ENCODE measurements at places on chromosomes 1 and 21.

DNA sequence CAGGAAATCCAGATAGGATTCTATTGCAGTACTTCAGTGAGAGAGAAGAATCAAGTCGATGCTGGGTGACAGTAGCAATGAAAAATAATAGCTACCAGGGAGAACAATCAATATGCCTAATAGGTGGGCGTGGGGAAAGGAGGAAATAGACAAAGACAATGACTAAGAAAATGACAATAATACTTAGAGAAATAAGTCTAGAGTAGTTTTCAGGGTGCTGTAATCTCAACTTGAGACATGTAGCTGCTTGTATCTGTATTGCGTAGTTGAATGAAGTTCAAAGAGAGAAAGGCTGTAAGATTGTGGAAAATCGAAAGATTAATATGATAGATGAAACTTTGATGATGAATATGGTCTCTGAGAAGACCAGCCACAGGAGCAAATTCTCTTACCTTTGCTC is 2.6 kb downstream of the STXBP3 start:
- no peak for DNase-seq

GRCh38 chr1:84883286-84883685 is 9.7 kb downstream of the LPAR3 start:
- DNase-seq, result no peak

DNA sequence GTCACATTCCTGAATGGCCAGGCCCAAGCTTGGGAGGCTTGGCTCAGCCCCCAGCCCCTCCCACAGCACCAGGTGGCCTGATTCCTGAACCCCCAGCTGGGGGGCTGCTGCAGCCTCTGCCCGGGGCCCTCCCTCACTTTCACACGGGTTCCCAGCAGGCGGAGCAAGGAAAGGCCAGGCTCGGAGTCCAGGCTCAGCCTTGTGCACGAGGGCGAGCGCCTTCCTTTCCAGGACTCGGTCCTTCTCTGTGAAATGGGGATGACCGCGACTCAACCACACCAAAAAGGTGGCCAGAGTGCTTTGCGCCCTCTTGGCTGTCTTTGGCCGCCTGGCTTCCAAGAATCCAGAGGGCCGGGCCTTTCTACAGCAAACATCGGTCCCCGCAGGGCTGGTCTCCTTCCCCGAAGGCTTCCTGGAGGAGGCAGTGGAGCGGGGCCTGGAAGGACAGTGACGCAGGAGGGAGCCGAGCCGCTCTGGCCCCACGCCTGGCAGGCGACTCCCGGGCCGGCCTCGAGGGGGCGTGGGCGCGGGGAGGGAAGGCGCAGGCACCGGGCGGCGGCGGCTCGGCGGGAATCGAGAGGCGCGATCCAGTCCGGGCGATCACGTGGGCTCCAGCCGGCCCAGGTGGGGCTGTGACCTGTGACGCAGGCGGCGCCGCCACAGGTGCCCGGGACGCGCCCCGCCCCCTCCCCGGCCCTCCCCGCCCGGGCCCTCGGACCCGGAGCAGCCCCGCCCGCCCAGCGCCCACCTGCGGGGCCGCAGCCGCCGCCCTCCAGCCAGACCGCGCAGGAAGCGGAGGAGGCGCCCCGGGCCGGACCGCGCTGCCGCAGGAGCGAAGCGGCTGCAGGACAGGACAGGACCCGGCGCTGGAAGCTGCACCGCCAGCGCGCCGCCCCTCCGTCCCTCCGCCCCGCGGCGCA is at the start of gene ARHGEF16:
TSS of gene ARHGEF16 (plus strand) at position 775 of the 920 bp plus-strand sequence. CDS start 8,420 bp downstream, outside the sequence.
- DNase-seq, result peak; percentile 21

DNA sequence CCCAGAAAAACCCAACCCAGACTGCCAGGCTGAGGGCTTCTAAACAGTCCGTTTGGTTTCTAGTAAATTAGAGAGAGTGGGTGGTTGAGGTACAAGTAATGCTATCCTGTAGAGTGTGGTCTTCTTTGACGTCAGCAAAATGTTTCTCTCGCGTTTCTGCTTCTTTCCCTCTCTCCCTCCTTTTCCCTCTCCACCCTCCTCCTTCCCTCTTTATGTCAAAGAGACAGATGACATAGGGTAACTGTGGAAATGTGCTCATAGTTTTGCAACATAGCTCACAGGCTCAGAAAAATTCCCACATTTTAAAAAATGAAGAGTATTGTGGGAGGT is 158.3 kb downstream of the TOMM20 start:
- DNase-seq, result no peak

- DNase-seq, result no peak
These were observed 67.1 kb downstream of the CD58 start for GRCh38 chr1:116503546-116504307.

DNA sequence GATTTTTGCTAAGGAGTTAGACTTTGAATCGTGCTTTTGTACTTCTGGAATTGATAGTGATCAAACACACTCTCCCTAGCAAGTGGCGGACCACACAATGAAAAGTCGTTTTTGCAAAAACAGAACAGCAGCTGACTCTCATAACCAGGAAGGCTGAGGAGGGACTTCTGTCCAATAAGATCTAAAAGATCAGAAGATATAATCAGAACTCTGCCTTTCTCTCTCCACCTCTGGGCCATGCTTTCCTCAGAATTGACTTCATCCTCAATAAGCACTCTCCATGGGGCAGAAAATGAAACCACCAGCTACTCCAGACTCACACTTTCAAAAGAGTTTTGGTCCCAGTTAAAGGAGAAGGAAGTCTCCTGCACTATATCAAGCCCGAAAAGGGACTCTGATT is 55.3 kb upstream of the SAMD13 start:
- DNase-seq, result no peak

DNA sequence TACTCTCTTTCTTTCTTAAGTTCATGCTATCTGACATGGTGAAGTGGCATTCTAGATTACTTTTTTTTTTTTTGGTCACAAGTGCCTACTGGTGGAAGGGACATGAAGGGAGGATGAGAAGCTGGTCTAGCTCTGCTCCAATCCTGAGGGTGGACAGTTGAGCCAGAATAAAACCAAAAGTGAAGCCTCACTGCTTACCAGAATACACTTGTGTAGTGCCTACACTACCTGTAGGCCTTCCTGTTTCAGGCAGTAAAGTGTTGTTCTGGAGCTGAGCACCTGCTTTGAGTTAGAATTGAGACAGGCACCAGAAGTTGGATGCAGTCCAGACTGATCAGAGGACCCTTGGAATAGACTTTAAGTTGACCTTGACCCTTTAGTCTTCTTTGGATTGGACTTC is 40.4 kb upstream of the APOBEC4 start:
- no peak for DNase-seq

DNA sequence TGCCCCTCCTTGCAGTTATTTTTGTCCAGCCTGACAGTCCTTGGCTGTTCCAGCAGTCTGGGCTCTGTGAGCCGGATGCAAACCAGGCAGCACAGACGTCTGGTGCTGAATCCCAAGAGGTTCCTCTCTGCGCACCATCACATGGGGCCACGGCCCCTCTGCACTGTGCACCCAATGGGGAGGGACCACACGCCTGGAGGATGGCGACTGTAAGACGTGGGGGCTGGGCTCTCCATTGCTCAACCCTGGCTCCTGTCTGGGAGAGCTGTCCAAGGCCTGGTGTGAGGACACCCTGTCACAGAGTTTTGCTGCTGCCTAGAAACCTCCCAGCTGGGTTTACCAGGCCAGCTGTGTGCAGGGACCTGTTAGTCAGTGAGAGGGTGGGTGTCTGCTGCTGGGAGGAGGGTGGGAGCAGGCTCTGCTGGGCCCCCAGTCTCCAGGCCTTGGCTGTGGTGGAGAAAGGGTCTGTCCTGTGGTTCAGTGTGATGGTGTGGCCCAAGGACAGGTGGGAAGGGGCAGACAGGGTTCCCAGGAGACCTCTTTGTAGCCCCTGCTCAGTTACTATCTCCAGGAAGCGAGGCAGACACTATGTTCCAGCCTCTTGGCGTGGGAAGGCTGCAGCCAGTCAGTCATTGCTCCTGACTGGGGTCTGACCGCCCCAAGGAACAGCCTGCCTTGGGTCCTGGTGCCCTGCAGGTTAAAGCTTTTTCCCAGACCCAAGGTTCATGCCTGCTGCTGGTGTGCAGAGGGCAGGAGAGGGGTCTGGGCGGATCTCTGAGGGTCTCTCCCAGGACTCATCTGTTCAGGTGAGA is 13.8 kb downstream of the HEYL start:
- no peak for DNase-seq

DNA sequence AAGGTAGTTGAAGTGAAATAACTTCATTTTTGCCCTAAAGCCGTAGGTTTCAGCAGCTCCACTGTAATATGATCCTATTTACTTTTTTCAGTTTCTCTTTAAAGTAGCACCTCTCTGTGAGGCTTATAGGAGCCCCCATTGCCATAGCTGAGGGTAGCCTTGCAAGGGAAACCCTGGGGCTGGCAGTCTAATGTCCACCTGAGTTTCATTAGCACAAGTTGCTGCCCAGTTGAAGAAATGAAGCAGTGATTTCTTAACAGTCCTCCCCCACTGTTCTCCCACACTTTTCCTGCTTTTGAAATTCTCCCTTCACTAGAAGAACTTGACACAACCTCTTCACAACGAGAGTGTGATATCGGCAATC is 1.5 kb downstream of the HMCN1 start:
- DNase-seq, result no peak

- no peak for DNase-seq
These were observed 546 bp downstream of the KIF21B start for GRCh38 chr1:201022820-201023516.

DNA sequence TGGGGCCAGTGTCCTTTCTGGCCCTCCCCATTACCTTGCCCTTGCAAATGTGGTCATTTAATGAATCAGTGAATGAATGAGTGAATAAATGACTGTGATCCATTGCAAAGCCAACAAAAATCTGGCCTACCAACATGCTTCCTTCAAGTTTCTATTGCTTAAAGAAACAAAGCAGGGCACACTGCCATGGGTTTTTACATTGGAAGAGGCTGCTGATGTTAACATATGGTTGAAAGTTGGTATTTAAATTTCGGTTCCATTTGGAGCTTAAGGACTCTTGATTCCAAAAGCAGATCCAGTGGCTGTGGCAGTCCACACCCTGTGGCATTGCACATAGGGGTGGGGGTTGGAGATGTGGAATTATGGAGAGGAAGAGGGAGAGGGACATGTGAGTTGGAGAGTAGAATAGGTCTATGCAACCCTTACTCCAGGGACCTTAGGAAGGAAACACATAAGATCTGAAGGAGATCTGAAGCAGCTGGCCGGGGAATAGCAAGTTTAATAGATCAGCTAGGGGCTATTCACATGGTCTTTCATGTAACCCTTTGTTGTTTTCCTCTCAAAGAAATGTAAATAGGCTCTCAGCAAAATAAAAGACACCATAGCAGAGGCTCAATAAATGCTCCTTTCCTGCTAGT is 7.2 kb downstream of the ABCA4 start:
- no peak for DNase-seq

Measured in T-helper 17 cell (primary cell).